ENCODE measurements at places on chromosomes 4 and X.

DNA sequence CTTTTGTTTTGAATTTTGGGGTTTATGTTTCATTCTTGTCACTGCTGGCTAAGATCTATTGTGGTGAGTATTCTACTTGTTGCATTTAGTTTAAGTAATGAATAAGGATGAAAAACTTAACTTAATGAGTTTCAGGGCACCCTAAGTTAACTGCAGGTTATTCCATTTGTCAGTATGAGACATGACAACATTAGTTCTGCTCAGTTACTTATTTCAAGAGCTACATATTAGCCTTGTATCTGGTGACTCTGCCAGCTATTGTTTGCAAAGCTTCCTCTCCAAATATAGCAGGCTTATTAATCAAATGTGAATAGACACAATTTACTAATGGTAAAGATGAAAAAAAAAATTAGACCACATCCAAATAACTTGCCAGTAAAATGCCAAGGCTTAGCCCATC lies 567.1 kb downstream of the IL15 start:
- DNase-seq: no peak

DNA sequence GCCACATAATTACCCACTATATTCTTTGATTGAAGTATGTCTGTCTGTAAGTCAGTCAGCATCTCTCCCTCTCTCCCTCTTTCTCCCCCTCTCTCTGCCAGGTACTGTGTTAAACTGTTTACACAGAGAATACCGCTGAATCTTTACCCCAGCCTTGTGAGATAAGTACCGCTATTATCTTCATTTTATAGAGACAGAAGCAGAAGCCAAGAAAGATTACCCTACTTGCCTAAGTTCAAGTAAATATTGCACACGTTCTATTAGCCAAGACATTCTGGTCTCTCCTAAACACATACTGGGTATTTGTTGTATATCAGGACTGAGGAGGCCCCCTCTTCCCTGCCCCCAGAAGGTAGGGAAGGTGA lies 695 bp upstream of the GPR101 start:
- DNase-seq: no peak

GRCh38 chr4:140641105-140641555 lies 72.4 kb upstream of the UCP1 start:
- DNase-seq: no peak

DNA sequence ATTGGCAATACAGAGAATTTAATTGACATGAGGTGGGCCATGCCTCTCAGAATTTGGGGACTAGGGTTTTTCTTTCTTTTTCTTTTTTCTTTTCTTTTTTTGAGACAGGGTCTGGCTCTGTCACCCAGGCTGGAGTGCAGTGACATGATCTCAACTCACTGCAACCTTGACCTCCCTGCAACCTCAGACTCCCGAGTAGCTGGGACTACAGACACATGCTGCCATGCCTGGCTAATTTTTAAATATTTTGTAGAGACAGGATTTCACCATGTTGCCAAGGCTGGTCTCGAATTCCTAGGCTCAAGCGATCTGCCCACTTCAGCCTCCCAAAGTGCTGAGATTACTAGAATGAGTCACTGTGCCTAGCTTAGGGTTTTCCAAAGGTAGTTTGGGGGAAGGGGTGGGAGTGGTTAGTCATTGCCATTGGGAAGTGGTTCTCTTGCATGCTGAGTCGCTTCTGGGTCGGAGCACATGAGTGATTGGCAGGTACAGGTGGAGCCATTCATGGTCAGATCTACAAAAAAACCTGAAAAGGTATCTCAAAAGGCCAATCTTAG lies 54.5 kb downstream of the MID2 start:
- DNase-seq: no peak

GRCh38 chrX:104749951-104750610 lies 184.1 kb downstream of the IL1RAPL2 start:
- no peak for DNase-seq

- DNase-seq: no peak
Measured at GRCh38 chr4:71441186-71442169, 102.7 kb downstream of the SLC4A4 start.
